Fibroblast of skin of right quadriceps (primary cell): ENCODE measurements at places on chromosomes 6 and 20.

DNA sequence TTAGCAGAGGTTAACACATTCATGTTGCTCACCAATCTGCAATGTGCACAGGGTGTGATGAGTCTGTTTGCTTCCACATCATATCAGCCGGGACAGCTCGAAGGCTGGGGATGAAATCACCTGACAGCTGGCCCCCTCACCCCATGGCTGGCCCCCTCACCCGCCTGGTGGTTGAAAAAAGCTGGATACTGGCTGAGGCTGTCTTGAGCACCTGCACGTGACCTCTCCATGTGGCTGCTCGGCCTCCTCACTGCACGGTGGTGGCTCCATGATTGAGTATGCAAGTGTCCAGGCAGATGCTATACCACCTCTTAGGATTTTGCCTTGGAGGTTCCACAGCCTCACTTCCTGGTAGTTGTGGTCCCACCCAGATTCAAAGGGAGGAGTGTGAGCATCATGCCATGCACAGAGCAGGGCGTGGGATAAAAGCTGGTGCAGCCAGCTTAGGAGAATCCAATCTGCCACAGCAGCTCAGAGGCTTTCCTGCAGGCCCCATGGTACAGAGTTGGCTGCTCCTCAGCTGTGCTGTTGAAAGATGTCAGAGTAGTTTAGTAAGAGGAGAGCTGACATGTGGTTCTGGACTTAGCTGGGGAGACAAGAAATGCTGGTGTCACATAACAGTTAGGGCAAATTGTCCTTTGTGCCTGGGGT is 29.6 kb upstream of the SYNDIG1 start:
- no peak for DNase-seq

- DNase-seq = no peak
These were observed 122.6 kb downstream of the BTBD3 start for GRCh38 chr20:12040261-12040660.

DNA sequence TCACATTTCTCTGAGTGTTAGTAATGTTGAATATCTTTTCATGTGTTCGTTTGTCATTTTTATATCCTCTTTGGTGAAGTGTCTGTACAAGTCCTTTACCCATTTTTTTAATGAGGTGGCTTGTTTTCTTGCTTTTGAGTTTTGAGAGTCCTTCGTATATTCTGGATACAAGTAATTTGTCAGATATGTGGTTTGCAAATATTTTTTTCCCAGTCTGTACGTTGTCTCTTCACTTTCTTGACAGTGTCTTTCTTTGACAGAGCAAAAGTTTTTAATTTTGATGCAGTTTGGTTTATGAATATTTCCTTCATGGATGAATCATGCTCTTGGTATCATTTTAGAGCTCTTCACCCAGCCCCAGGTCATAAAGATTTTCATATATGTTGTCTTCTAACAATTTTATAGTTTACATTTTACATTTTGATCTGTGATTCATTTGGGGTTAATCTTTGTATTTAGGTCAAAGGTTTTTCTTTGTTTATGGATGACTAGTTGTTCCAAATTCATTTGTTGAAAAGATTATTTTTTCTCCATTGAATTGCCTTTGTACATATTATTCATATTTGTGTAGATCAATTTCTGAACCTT is 152.5 kb downstream of the MRPL14 start:
- peak; percentile 69 for DNase-seq

GRCh38 chr6:31473780-31474761 is 23.9 kb upstream of the MICB start:
- DNase-seq = no peak

DNA sequence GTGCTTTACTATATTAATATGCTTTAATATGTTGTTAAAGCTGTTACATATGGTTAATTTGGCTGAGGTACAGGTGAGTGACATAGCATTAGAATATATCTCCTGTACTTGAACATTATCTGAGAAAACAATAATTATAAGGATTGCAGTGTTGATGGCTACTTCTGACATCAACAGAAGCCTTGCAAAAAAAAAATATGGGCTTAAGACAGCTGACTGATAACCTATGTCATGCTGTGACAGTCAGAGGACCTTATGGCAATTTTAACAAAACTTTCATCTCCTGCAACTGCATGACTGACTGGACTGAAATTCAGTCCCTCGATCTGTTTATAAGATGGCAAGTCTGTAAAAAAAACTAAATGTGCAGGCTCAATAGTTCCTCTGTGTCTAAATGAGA is 27.5 kb upstream of the TBX18 start:
- no peak for DNase-seq

- no peak for DNase-seq
These were observed 284.2 kb downstream of the LRFN2 start for GRCh38 chr6:40302856-40303454.

DNA sequence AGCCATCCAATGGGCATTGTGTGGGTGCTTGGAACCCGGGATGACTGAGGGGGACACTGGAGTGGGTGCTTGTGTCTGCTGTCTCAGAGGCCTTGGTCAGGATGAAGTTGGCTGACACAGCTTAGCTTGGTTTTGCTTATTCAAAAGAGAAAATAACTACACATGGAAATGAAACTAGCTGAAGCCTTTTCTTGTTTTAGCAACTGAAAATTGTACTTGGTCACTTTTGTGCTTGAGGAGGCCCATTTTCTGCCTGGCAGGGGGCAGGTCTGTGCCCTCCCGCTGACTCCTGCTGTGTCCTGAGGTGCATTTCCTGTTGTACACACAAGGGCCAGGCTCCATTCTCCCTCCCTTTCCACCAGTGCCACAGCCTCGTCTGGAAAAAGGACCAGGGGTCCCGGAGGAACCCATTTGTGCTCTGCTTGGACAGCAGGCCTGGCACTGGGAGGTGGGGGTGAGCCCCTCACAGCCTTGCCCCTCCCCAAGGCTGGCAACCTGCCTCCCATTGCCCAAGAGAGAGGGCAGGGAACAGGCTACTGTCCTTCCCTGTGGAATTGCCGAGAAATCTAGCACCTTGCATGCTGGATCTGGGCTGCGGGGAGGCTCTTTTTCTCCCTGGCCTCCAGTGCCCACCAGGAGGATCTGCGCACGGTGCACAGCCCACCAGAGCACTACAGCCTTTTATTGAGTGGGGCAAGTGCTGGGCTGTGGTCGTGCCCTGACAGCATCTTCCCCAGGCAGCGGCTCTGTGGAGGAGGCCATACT is 49.4 kb downstream of the PYGB start:
- DNase-seq = no peak

DNA sequence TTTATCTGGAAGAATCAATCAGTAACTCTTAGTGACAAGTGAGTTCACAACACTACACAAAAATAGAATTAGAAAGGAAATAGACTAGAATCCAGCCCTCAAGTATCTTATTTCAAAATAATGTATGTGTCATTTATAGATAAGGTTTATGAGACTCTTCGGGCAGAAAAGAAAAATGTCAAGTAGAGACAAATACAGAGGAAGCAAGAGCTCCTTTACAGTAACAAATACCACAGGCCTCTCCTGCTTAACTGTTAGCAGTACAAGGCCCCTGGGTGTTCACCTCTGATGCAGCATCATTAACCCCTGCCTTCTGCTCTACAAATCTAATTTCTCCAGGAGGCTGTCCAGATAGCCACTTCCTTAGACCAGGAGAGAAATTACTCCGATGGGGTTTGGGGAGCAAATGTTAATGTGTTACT is 76.7 kb downstream of the UBE3D start:
- peak; percentile 21 for DNase-seq

- DNase-seq = no peak
These were observed 3.1 kb downstream of the SYNJ2 start for GRCh38 chr6:157984686-157985225.

DNA sequence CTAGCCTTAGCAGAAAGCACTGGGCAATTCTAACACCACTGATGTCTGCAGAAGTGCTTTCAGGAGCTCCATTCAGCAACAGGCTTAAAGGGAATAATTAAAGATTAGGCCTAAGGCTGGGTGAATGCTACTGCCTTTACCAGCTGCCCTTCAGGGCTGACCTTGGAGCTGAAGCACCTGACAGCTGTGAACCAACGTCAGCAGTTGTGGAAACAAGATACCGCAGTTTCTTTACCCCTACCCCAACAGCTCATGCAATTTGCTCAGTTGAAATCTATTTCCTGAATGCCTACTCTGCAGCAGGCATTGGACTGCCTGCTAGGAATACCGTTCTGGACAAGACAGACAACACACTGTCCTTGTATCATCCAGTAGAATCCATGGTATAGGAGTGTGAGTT is 51.5 kb upstream of the ADTRP start:
- DNase-seq = no peak

GRCh38 chr6:106050538-106050937 is 35.6 kb upstream of the PRDM1 start:
- DNase-seq = no peak

GRCh38 chr6:16043171-16044135 is 85.4 kb upstream of the MYLIP start:
- DNase-seq = no peak

DNA sequence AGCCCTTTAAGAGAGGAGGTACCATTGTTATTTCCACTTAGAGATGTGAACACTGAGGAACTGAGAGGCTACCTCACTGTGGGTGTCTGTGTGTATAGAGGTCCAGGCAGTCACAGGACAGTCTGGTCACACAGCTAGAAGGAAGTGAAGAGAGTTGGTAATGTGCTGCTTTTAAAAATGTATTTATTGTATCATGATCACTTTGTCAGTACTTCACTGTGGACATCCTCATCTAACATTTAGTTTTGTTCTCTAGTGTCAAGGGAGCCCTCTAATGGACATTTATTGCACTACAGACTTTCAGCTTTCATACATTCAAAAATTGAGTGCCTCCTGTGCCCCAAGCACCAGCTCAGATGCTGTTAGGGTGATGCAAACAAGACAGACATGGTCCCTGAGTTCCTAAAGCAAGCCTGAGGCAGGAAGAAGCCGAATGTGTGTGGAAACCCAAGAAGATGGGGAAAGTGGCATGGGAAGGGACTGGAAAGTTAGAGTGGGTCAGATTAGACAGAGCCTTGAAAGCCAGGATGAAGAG is 123.0 kb downstream of the SLC16A10 start:
- DNase-seq = peak; percentile 57

DNA sequence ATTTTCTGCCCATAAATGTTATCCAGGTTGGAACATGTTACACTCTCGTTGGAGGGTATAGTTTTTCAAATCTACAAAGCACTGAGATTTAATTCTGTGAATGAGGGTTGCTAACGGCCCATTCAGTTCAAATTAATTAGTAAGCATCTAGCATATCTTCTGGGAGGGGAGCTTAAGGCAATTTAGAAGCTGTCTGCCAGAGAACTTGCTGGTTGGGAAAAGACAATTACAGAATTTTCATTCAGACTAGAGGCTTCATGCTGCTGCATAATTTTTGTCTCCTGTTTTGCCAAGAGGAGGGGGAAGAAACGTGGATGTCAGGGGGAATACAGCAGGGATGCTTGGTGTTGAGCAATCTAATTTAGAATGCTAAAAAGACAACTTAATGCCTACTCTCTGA is 268.3 kb upstream of the FAM83B start:
- no peak for DNase-seq

DNA sequence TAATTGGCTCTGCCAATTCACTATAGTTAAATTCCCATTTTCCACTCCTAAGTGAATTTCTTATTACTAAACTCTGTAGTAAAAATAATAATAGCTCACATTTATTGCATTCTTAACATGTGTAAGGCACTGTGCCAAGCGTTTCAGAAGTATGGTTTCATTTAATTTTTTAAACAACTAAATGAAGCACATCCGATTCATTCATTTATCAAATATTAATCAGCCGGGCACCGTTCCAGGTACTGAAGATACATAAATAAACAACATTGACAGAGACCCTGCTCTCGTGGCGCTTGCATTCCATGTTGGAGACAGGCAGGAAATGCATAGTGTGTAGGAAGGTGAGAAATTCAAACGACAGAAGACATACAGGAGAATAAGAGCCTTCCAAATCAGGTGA is 423.2 kb upstream of the JARID2 start:
- peak; percentile 84 for DNase-seq

GRCh38 chr6:170371080-170371479 is 64.5 kb downstream of the FAM120B start:
- DNase-seq = no peak

DNA sequence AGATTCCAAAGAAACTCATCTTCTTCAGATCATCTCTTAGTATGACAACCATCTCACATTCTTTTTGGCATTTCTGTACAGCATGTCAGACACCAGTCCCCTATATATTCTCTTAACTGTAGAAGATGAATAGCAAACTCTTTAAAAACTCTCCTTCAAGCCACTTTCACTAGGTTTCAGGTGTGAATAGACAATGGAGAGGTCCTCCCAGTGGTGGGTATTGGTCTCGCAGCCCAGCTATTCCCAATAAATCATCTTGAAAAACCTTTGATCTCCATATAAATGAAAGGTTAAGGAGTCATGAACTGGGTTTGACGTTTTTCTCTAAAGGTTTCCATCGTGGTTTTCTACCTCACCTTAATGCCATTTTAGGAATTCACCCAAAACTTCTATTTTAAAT is 180.0 kb downstream of the GJA1 start:
- DNase-seq = no peak

DNA sequence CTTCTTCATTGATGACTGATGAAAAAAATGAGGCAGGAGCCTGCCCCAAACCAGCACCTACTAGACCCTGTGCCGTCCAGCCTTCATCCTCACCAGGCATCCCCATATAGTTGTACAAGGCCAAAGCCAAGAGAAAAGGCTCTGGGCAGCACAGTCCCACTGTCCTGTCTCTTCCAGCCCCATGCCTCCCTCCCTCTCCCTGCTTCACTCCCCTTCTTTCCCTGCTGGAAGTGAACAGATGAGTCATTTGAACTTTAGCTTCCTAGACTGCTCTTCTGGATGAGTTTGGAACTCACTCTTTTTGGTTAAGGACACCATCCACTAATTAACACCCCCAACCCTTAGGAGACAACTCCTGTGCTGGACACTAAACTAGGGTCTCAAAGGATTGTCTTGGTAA is 235.2 kb downstream of the LRFN2 start:
- peak; percentile 34 for DNase-seq

DNA sequence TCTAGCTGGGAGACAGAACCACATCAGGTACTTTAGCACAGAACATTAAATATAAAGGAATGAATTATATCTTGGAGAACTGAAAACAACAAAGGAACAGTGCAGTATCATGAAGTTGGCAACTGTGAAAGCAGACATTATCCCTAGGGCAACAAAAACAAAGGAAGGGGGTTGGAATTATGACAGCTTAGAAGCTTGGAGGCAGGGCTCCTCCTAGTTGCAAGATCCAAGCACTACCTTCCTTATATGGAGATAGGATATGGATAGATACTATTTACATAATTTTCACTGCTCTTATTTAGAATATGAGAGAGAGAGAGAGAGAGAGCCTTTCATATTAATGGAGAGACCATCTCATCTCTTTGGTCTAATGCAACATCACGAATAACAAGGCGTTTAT is 27.0 kb downstream of the TMEM14A start:
- no peak for DNase-seq
